Hematopoietic multipotent progenitor cell treated with erythropoietin and hydrocortisone succinate and interleukin-3 and kit ligand, for 4 days (in vitro differentiated cells): ENCODE measurements at places on chromosomes 6 and 20.

GRCh38 chr20:50224531-50225255 is 34.1 kb downstream of the CEBPB start:
- DNase-seq, result peak; percentile 28

- no peak for DNase-seq
These were observed 218.6 kb upstream of the MOCS1 start for GRCh38 chr6:40152701-40153436.

DNA sequence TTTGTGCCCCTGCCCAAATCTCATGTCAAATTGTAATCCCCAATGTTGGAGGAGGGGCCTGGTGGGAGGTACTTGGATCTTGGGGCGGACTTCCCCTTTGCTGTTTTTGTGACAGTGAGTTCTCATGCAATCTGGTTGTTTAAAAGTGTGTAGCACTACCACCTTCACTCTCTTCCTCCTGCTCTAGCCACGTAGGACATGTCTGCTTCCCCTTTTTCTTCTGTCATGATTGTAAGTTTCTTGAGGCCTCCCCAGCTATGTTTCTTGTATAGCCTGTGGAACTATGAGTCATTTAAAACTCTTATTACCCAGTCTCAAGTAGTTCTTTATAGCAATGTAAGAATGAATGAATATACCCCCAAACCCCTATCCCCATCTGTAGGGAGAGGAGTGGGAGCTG is 1013.7 kb upstream of the MAP3K7 start:
- peak; percentile 3 for DNase-seq

- DNase-seq, result no peak
These were observed 203.8 kb upstream of the PCSK2 start for GRCh38 chr20:17023036-17023435.

DNA sequence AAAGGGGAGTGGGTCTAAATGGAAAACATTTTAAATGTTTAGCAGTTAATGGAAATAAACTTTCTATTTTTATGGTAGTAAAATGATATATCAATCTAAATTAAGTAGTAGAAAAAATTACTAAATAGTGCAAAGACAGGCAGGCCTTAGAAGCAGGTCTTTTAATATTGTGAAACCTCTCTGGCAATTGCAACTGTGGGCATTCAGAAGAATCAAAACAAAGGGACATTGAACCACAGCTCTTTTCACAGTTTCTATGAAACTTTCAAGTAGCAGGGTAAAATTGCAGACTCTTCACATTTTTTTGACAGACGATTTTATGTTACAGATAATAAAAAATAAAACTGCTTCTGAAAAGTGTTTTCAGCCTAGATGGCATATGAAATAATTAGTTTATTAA is 533.7 kb downstream of the BCKDHB start:
- no peak for DNase-seq

GRCh38 chr6:1705183-1705582 is 95.5 kb downstream of the FOXC1 start:
- no peak for DNase-seq

GRCh38 chr20:61244213-61244612 is 7.8 kb upstream of the CDH4 start:
- DNase-seq, result no peak

DNA sequence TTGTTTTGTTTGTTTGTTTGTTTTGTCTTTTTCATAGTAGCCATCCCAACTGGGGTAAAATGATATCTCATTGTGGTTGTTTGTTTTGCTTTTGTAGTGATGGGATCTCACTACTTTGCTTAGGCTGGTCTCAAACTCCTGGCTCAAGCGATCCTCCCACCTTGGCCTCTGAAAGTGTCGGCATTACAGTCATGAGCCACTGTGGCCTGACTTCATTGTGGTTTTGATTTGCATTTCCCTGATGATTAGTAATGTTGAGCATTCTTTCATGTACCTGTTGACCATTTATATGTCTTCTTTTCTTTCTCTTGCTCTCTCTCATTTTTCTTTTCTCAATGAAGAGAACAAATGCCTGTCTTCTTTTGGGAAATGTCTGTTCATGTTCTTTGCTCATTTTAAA is 30.8 kb upstream of the HLA-DOA start:
- DNase-seq, result no peak

DNA sequence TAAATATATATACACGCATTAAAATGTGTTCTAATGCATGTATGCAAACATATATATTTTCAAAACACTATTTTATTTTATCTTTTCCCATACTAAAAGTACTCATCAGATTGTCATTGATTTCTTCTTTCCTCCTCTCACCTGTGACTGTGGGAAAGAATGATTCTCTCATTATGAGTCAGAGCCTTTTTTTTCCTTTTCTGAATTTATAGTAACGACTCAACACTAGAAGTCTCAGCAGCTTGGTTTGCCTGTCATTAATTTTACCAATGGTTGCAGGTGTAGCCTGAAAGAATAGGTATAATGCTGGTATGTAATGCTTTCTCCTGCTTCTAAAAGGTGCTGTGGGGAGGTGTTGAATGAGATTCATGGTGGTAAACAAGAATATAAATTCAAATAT is 328.7 kb downstream of the UTRN start:
- no peak for DNase-seq

- peak; percentile 82 for DNase-seq
These were observed 625.4 kb downstream of the QKI start for GRCh38 chr6:164039954-164040375.

- no peak for DNase-seq
These were observed 33.7 kb upstream of the ELOVL5 start for GRCh38 chr6:53382421-53382820.

DNA sequence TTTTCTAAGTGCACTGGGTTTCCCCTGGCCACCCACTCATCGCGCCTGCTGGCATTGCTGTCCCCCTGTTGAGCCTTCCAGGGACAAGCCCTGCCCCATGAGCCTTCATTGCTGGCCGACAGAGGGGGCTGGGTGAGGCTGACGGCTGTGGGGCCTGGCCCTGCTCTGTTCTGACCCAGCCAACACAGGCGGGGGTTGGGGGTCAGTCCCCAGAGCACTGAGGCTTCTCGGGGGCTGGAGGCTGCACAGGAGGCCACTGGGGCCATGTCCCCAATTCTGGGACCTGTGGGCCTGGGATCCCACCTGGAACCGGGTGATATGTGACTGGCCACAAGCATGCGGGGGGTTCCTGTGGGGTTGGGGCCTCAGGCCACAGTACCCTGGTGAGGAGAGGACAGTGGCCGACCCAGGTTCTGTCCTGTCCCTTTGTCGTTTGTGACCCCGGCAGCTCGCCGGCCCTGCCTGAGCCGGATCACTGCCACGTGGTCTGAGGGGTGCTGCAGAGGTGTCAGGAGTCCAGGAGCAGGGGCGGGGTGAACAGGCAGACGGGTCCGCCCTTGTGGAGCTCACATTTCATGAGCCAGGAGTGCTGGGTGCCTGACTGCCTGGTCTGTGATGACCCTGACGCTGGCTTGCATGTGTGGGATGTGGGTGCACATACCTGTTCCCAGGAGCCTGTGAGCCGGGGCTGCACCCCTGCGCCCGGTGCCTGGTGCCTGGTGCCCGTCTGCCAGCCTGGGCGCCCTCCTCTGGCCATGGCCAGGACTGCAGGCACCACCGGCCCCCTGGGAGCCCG is 2.1 kb upstream of the COL20A1 start:
- peak; percentile 58 for DNase-seq

DNA sequence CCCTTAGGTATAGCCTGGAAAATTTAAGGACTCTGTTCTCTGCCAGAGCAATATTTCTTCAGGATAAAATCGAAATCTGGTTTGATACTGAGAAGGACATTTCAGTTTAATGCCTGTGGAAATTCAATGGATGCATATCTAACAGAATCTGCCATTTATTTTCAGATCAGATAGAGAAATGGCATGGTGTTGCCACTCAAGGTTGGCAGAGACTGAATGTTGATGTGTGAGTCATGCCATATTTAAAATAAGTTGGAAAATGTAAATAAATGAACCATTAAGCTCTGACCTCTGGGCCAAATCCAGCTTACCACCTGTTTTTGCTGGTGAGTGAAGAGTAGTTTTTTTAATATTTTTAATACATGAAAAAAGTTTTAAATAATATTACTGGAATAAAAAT is 594.6 kb downstream of the DOK5 start:
- no peak for DNase-seq

DNA sequence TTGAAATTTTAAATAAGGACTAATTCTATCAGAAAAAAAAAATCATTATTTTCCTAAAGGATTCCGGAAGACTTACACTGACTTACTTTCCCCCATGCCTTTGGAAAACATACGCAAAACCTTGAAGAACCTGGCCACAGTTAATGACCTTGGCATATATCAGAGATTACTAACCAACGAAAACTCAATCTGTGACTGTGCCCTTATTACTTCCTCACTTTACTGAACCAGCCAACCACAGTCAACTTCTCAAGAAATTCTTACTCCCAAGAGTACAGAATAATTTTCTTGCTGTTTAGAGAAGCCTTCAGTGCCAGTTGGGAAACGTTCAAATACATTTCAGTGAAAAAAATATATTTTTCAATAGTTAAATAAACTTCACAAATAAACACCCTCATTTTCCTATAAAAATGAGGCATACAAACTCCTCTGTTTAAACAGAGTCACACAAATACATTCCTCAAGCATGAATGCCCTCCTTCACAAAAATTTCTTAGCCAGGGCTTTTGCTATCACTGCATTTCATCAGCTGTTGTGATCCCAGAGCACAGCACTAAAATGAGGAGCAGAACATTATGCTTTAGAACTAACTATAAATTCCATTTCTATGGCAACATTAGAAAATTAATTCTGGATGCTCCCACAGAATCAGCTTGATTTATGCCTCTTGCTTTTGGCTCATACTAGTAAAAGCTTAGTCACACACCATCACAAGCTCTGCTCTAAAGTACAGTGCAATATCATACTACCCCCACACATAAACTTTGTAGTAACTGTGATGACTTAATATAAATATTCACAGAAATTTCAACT is 117.6 kb downstream of the DST start:
- DNase-seq, result no peak

DNA sequence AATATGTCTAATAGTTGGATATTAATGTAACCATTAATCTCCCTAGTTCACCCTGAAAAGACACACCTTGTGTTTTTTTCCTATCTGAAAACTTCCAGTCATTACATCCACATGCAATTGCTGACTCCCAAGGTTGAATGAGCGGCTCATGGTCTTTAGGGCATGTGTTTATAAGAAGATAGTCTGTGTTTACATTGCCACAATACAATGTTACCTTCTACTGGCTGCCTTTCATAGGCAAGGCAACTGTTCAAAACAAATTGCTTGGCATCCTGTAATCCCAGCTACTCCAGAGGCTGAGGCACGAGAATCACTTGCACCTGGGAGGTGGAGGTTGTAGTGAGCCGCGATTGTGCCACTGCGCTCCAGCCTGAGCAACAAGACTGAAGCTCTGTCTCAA is 86.8 kb upstream of the SHLD1 start:
- no peak for DNase-seq

DNA sequence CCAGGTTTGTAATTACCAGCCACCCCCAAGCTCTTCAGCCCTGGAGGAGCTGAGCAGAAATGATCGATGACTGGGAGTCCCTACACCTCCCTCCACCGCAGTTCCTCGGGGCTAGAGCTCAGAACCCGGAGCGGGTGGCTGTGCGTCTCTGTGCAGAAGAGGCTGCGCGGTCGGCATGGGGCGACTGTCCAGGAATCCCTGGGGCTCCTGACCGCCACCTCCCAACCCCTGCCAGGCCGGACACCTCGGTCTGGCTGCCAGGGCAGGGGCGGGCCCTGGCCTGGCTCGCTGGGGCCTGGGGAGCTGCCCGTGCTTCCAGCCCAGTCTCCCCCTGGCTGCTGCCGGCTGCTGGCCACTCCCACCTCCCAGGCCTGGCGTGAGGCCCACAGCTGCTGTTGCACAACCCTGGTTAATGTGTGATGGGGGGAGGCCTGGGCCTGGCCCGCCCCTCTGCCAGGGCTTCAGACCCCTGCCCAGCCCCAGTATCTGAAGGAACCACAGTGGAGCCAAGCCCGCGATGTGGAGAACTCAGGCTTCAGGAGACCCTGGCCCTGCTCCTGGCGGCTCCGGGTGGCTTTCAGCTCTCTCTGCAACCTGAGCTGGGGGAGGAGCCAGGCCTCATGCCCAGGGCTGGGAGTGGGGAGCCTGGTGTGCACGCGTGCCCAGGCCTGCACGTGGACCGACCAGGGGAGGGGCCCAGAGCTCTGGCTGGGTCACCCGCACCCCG is 1.2 kb downstream of the SLC2A4RG start:
- peak; percentile 87 for DNase-seq

DNA sequence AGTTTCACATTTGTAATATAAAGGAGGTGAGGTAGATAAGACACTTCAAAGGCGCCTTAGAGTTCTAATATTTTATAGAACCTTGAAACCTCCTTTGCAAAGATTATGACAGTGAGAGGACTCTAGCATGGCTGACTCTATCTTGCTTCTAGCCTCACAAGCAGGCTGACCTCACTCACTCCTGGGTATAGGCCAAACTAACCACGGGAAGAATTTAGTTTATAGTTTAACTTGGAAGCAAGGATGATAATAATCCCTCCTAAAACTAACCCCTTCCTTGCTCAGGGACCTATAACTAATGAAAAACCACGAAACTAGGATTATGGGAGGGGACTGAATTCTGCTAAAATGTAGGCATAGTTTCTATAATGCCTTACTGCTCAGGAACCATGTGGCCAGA is 84.3 kb downstream of the FILIP1 start:
- DNase-seq, result no peak

- no peak for DNase-seq
These were observed 20.5 kb upstream of the CDKN1A start for GRCh38 chr6:36657942-36658544.

DNA sequence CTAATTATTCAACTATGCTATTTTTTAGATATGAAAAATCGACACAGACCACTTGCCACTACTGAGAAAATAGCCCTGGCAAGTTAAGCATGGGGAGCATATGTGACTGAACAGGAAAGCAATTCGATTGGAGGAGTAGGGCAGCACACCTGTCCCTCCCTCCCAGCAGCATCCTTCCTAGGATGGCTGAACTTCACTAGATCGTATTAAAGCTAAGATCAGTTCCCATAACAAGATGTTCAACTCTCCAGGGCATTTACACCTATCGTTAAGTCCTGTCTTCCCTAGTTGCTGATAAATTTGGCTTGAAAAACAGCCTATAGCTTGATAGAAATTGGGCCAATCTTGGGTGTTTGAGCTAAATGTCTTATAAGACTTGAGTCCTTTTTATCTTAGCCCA is 7.0 kb downstream of the PPP1R10 start:
- no peak for DNase-seq

DNA sequence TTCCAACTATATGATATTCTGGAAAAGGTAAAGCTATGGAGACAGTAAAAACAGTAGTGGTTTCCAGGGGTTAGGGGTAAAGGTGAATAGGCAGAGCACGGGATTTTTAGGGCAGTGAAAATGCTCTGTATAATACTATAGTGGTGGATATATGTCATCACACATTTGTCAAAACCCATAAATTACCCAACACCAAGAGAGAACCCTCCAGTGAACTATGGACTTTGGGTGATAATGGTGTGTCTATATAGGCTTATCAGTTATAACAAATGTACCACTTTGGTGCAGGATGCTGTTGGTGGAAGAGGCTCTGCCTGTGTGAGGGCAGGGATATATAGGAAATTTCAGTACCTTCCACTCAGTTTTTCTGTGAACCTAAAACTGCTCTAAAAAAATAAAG is 149.9 kb downstream of the GPX5 start:
- DNase-seq, result no peak
